ENCODE measurements at places on chromosomes 12 and 14. TPM values are rescaled to one million over a fixed set of nuclear protein-coding genes. Genes with fewer than 3 reads are reported as not detected.
A peak's percentile ranks its signal among the peaks of the same experiment; 100 is the strongest.

GRCh38 chr14:102940729-102941362, 18.4 kb downstream of the AMN start:
- no peak for DNase-seq

GRCh38 chr12:102120886-102121285, 903 bp downstream of the PARPBP start:
- DNase-seq: no peak

- DNase-seq: no peak
Measured at GRCh38 chr12:11564984-11565651, 84.4 kb upstream of the ETV6 start.

DNA sequence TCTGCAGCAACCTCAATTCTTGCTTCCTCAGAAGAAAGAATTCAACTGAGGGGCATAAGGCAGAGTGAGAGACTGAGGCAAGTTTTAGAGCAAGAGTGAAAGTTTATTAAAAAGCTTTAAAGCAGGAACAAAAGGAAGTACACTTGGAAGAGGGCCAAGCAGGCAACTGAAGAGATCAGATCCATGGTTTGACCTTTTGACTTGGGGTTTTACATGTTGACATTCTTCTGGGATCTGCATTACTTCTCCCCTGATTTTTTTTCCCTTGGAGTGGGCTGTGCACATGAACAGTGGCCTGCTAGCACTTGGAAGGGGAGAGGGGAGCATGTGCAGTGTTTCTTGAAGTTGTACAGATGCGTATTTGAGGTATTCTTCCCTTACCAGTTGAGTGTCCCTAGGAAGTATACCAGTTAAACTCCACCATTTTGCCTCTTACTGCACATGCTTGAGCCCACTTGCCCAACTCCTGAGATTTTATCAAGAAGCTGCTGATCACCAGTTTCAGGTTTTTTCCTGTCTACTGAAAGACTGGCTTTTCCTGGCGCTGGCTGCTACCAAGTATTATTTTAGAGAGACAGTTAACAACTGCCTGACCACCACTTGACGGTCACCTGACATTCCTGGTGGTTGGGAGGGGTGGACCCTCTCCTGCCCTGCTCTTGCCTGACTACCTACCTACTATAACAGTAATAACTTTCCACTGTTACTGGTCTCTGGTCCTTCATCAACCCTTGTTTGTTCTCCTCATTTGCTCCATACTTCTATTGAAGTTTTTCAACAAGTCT, 26.0 kb upstream of the TMTC2 start:
- no peak for DNase-seq

DNA sequence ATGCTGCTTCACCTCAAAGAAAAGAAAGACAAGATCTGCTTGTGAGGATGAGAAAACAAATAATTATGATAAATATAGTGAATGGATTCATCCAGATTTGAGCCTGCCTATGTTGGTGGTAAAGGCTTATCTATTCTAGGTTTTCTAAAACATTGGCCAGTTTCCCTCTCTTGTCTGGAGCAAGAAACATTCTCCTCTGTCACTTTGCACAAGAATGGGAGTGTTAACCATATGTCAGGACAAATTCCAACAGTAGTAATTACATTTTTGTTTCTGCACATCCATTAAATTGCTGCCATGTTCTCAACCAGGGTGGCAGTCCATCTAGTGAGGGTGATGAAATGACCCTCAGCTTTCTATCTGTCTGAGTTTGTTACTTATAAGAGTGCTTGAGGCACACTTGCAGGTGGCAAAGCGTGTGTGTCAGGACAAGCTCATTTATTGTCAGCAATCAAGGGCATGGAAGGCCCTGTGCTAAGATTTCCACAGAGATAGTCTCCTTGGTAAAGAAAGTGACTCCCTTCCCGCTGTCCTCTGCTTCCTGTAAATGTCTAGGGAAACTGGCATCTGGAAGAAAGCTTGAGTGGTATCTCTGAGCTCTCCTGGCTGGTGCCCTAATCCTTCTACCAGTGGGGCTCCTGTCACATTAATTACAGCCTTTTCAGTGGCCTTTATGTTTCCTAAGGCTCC, 502.1 kb upstream of the FLRT2 start:
- no peak for DNase-seq

DNA sequence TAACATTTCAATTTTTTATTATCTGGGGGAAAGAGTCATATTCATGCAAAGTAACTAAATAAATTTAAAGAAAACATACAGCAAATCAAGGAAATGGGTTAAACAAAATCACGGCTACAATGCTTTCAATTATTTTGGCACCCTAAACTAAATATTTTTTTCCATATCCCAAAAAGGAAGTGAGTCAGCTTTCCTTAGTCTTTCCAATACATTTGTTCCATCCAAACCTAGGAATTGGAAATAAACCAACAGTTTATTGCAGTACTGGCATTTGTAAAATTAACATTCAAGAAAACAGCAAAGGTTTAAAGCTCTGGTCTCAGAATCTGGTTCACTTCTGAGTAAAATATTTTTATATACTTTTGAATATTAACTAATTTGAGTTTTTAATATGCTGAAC, 89.2 kb downstream of the BCL2L14 start:
- DNase-seq: no peak

DNA sequence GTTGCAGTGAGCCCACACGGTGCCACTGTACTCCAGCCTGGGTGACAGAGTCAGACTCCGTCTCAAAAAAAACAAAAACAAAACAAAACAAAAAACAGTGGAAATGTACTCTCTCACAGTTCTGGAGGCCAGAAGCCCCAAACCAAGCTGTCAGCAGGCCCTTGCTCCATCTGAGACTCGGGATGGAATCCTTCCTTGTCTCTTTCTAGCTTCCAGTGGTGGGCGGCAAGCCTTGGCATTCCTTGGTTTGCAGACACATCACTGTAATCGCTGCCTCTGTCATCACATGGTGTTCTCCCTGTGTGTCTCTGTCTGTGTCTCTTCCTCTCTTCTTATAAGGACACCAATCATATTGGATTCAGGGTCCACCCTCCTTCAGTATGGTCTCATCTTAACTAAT, 6.4 kb downstream of the TNS2 start:
- DNase-seq: peak; percentile 31

- no peak for DNase-seq
Measured at GRCh38 chr14:73289308-73289707, 52.0 kb downstream of the PAPLN start.

GRCh38 chr12:101077791-101078528, 132.1 kb downstream of the SLC5A8 start:
- no peak for DNase-seq

DNA sequence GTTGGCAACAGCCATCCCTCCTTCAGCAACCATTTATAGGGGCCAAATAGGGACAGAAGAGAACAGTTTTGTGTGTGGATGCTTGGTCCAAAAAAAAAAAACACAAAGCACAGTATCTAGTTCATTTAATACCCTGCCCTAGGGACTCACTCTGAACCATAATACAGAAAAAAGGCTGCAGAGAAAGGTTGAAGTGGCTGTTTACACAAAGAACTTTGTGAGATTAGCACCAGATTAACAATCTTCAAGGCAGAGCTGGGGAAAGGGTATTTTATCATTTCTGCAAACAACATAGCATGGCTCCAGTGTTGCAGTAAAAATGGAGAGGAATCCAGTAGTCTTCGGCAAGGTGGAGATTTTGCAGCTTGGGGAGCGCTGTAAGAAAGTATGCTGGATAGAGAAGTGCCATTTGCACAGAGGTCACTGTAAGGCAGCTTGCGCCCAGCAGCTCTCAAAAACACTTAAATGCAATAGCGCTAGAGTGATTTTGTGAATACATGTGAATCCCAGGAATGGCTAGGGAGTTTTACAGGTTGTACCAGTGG, 124.2 kb upstream of the PLEKHA5 start:
- DNase-seq: no peak

DNA sequence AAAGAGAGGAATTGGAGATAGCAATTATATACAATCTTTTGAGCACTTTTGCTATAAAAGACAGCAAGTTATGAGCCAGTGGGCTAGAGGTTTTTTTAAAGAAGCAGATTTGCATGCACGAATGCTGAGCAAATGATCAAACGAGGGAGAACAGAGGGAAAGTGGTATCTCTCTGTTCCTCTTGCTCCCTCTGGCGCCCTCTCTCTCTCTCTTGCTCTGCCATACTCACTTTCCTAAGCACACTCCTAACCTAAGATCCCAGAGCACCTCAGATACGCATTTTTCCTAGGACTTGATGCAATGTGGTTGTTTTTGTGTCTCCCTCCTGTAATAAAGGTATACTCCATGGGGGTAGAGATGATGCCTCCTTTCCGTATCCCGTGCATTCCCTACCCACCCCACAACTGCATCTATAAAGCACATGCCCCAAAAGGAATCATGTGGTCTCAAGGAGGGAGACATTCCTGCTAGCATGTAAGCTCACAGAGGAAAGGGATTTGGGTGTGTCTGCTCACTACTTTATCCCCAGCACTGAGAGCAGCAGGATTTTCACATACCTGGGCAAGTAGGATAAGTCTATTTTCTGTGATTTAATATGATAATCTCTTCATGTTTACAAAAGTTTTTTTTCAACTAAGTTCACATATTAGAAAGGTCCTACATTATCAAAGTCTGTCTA, 270.2 kb downstream of the SSPN start:
- no peak for DNase-seq

- no peak for DNase-seq
Measured at GRCh38 chr12:69733638-69734037, 5.0 kb upstream of the RAB3IP start.

GRCh38 chr12:76927170-76927784, 48.5 kb upstream of the CSRP2 start:
- no peak for DNase-seq

GRCh38 chr12:111773801-111774551, 7.2 kb downstream of the ALDH2 start:
- peak; percentile 81 for DNase-seq

- peak; percentile 69 for DNase-seq
Measured at GRCh38 chr12:57430112-57430930, 522 bp downstream of the R3HDM2 start.

Gene RPL10L
- not detected for total RNA-seq

Gene CLEC4C
- total RNA-seq: not detected

Gene GALNT9
- not detected for total RNA-seq

Gene TMEM229B
- 6.4 TPM for total RNA-seq

Gene TTC9
- total RNA-seq: 5.5 TPM

Gene CAPZA3
- not detected for total RNA-seq

Gene SLC17A8
- not detected for total RNA-seq

Gene SLCO1B1
- total RNA-seq: not detected
